ENCODE measurements at places on chromosomes 13 and 19. TPM values are rescaled to one million over a fixed set of nuclear protein-coding genes. Genes with fewer than 3 reads are reported as not detected.

- no peak for DNase-seq
These were observed 1193.6 kb downstream of the UQCRFS1 start for GRCh38 chr19:28019371-28019770.

GRCh38 chr13:101730420-101731000, 278.0 kb downstream of the ITGBL1 start:
- DNase-seq: no peak

DNA sequence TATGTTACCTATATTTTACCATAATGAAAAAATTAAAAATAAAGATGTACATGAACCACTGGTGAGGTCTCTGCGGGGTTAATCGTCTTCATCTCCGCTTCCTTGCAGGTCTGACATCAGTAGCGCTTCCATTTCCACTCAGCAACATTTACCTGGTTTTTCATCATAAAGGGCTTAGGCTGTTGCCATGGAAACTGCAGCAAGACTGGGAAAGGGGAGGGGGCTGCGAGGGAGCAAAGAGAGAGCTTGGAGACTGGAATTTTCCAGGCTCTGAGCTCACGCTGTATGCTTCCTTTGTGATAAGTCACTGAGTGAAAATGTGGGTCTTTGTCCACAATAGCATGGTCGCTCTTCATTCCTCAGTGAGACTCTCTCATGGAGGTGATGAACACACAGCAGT, 136.6 kb upstream of the USP29 start:
- DNase-seq: no peak

DNA sequence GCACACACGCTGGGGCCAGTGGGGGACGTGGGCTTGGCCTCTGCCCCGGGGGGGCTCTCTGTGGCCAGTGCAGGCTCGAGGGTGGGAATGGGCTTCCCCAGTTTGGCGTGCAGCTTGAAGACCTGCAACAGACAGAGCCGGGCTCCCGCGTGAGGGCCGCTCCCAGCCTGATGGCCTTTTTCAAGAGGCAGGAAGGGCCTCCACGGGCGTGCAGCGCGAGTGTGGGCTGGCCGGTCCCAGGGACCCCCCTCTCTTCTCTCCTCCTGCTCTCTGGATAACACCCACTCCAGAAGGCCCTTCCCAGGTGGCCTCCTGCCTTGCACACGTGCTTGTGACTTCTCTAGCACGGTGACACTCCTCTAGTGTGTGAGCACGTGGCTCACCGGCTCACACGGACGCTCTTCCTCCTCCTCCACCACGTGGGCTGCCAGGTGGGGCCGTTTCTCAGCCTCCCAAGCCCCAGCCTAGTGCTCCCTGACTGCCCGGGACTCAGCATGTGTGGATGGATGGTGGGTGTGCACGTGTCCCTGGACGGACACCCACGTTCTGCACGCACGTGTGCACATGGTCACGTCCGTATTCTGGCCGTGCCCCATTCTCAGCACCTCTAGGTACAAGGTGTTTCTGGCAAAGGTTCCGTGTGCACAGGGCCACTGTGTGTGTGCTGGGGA, 39.2 kb upstream of the MATK start:
- no peak for DNase-seq

DNA sequence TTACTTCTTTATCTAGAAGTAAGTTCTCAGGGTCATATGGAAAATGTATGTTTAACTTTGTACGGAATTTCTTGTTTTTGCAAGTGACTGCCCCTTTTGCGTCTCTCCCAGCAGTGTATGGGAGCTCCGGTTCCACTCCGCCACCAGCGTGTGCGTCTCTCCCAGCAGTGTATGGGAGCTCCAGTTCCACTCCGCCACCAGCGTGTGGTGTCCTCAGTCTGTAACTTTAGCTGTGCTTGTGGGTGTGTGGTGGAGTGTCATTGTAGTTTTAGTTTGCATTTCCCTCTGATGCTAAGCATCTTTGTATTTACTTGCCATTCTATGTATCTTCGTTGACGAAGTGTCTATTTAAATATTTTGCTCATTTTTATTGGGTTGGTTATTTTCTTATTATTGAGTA, 2.4 kb downstream of the CUL4A start:
- DNase-seq: no peak

DNA sequence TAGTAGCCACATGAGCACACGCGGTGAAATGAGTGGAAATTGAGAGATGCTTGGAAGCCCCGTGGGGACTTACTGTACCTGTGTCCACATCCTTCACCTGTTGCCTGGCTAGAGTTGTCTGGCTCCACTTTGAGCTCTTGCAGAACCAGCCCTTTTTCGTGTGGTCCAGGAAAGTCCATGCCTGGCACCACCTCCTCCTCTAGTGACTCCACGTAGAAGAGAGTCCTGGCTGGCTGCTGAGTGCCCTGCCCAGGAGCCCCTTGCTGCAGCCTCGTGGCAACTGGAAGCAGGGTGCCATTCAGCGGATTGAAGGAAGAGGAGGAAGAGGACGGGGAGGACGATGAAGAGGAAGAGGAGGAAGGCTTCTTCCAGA, 515 bp upstream of the ATXN8OS start:
- DNase-seq: no peak

SERP2 gene
- total RNA-seq: 3.2 TPM

KIR2DL3 gene
- not detected for total RNA-seq

TEAD2 gene
- total RNA-seq: 11.8 TPM
